ENCODE measurements at places on chromosomes 16 and 17.

- DNase-seq = no peak
Observed at GRCh38 chr17:72255481-72255880, 134.7 kb downstream of the SOX9 start.

DNA sequence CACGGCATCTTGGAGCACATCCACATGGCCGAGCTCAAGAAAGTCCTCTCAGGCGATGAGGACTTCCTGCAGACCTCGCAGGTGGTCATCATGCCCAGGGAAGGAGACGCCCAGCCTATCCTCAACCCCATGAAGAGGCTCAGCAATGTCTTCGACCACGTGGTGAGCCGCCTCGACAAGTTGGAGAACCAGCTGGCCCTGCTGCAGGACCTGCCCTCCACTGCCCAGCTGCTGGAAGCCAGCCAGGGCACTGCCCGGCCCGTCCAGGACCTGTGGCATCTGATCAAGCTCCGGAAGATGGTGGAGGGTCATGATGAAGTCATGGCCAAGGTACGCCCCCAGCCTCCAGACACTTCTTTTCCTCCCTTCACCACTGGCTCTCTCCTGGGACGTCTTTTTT, 440 bp downstream of the C16orf96 start:
- DNase-seq = no peak

GRCh38 chr16:12611006-12611477, 192.6 kb downstream of the CPPED1 start:
- no peak for DNase-seq

- DNase-seq = no peak
Observed at GRCh38 chr17:16953841-16954240, 18.1 kb downstream of the TNFRSF13B start.

DNA sequence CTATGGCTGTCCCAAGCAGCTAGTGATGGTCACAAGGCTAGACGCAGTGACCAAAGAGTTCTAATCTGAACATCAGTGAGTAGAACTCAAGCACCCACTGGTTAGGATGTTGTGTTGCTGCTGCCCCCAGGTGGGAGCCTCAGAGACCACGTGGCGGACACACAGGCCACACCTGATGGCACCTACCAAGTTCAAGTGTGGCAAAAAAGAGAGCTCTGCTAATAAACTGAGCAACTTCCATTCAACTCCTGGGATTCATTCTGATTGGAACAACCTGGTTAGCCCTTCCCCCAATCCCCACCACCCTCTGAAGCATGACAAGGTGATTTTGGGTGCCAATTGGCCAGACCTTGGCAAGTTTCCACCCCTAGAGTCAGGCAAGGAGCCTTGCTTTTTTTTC, 3.5 kb upstream of the LCMT1 start:
- DNase-seq = no peak

Data from D341Med (cell line).